ENCODE measurements at places on chromosomes 2 and 18.

- DNase-seq = no peak
Measured at GRCh38 chr2:209519271-209519670, 95.4 kb downstream of the MAP2 start.

GRCh38 chr2:159139216-159139933 is 147.1 kb downstream of the WDSUB1 start:
- DNase-seq = no peak

GRCh38 chr2:46009315-46009714 is 287.9 kb upstream of the EPAS1 start:
- no peak for DNase-seq

DNA sequence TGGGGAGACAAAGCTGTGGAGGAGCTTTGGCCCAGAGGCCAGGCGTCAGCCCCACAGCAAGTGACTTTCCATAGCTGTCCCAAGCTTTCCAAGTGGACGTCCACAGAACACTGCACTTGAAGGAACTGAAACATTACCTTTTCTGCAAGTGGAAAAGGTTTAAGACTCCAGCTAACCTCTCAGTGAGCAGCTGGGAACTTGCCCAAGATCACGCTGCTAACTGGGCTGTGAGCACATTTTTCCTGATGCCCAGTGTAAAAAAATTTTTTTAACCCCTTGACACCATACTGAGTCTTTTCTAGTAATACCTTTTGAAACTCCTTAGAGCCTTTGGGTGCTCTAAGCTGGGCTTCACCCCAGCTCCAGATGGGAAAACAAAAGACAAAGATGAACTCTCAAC is 256.7 kb downstream of the HAUS1 start:
- DNase-seq = no peak

DNA sequence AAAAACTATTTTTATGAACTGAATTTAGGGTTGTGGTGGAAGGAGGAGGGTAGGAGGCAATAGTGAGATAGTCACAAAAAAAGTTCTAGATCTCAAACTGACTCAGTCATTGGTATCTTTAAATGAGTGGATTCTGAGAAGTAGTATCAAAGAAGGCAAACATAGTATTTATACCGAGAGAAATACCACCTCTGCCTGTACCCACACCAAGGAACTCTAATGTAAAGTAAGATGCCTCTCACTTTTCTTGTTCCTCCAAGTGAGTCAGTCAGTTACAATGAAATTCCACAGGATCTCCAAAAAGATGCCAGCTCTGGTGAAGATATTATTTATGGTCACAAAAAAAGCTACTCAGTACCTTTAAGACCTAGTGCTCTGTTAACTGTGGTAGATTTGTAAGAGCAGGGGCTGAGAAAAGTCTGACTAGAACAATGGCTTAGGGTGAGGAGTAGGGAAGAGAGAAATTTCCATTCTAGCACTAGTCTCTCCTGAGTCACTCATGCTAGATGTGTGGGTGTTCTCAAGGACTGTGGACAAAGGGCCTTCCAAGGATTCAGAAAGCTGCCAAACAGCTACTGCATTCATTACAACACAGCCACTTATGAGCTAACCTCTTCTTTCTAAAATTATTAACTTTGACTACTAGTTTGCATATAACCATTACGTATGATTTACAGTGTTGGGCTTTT is 36.3 kb downstream of the YWHAQ start:
- DNase-seq = no peak

DNA sequence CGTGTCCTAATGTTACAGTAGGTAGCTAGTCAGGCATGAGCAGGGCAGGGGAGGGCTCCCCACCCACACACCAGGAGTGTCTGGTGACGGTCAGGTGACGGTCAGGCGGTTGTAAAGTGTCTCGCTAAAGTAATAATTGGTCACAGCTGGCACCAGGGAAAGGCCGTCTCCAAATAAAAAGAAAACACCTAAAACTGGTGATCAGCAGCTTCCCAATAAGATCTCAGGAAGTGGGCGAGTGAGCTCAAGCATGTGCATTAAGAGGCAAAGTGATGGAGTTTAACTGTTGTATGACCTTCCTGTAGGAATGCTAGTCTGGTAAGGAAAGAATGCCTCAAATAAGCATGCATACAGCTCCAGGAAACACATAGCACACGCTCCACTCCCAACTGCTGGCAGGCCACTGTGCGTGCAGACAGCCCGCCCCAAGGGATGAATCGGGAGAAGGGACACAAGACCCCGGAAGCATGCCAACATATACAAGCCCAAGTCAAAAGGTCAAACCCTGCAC is 177.1 kb downstream of the RNF144A start:
- DNase-seq = no peak

DNA sequence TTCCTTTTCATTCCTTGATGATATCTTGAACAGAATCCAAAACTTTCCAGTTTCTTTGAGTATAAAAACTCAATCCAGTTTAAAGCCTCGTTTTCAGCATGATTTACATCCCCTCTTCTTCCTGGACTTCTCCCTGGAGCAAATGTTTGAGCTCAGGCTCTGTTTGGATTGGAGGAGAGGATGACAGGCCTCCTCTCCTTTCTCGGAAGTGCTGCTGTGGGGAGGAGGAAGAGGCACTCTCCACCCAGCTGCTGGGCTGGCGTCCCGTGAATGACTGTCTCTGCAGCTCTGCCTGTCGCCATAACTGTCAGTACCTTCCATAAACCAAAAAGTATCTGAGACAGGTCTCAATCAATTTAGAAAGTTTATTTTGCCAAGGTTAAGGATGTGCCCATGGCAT is 238.2 kb upstream of the AGAP1 start:
- no peak for DNase-seq

- DNase-seq = no peak
Measured at GRCh38 chr18:74775239-74775638, 177.6 kb downstream of the ZNF407 start.

GRCh38 chr18:78448106-78448505 is 531.5 kb upstream of the SALL3 start:
- no peak for DNase-seq

DNA sequence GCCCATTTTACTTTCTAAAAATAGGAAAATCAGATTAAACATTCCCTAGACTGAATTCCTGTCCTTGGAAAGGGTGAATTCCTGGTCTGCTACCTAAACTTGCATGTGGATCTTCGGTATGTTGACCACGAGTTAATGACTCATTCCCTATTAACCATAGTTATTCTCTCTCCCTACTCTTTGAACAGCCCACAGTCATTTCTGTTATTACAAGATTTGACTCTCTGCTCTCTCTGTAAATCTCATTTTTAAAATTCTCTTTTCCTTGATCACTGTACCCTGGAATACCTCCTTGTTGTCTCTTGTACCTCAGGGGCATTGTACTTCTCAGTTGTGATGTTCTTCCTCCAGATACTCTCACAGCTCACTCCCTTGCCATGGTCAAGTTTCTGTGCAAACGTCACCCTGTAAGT is 92.0 kb upstream of the GULP1 start:
- no peak for DNase-seq

DNA sequence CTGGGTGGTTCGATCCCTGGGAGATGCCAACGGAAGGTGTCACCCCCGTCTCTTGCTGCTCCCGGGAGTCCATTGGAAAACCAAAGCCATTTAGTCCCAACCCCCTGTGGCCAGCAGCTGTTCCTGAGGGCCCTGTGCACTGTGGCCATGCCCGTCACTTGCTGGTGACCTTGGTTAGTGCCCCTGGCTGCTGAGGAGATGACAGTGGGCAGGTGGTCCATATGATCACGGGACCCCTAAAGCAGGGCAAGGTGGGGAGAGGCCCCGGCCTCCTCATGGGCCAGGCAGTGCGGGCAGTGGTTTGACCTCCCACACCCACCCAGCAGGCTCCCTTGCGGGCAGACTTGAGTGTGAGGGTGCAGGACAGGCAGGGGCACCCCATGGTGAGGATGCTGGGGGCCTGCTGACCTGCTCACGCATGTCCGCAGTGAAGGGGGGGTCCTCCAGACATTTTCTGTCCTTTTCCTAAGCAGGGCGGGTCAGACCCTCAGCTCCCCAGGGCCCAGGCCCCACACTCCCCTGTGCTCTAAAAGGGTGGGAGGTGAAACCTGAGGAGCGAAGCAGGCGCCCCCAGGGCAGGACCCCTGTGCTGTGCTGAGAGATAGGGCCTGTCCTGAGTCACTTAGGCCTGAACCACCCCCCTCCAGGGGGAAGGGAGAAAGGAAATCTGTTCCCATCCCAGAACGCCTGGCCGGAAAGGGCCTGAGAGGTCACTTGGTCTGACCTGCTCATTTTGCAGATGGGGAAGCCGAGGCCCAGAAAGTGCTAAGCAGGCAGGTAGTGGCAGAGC is 6.8 kb downstream of the ITM2C start:
- DNase-seq = no peak

DNA sequence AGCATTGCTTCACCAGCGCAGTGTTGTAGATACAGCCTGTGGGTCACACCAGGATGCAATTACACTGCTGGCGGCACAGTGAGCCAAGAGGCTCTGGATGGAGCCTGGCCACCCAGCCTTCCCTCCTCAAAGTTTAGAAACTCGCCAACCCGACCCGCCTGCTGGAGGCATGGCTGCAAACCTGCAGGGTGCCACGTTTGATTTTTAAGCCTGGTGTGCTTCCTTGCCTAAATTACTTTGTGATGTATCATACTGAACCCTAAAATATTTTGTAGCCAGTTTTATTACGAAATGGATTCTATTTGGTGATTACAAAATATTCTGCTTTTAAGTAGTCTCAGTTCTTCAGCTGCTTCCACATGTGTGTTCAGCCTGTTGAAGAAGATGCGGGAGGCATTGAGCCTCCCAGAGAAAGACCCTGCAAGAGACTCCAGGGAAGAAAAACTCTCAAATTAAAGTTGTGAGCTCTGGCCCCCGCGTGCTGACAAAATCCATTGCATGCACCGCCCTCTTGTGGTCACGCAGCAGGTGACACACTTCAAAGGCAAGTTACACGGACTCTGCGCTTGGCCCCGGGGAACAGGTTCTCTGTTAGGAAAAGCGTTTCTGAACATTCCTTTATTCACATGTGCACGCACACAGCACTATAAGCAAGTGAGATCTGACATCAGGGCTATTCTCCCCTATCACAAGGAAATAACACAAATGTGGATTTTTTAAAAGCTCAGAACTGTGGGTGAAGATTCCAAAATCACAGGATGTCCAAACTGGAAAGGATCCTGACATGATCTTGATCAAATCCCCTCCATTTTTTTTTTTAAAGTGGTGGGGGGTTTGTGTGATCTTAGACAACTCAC is 63.0 kb upstream of the TWIST2 start:
- DNase-seq = peak; percentile 58

DNA sequence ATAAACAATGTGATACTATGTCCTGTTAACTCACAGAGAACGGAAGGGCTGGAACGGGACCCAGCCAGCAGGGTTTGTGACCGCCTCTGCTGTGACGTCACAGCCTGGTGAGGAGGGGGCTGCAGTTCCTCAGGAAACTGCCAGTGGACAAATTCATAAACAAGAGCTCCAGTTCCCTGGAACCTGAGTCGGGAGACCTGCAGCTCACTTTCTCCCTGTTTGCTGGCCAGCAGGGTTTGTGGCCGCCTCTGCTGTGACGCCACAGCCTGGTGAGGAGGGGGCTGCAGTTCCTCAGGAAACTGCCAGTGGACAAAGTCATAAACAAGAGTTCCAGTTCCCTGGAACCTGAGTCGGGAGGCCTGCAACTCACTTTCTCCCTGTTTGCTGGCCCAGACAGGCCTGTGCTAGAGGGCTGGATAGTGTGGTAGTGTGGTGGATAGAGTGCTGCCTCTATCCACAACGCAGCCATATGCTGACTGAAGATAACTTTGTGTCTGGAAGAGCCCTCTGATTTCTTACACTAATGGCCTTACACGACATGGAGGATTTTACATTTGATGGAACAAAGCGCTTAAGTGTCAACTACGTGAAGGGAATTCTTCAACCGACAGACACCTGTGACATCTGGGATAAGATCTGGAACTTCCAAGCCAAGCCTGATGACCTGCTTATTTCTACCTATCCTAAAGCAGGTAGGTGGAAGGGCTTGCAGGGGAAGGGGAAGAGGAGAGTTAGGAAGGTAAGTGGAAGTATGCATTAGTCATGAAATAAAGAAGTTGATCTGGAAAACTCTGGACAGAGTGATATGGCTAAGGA is at the start of gene SULT1C4:
TSS of gene SULT1C4 (plus strand) at position 140 of the 816 bp plus-strand sequence. CDS start at position 524, 384 bp downstream.
- no peak for DNase-seq

- DNase-seq = no peak
Measured at GRCh38 chr2:190763901-190764514, 115.1 kb downstream of the NAB1 start.

DNA sequence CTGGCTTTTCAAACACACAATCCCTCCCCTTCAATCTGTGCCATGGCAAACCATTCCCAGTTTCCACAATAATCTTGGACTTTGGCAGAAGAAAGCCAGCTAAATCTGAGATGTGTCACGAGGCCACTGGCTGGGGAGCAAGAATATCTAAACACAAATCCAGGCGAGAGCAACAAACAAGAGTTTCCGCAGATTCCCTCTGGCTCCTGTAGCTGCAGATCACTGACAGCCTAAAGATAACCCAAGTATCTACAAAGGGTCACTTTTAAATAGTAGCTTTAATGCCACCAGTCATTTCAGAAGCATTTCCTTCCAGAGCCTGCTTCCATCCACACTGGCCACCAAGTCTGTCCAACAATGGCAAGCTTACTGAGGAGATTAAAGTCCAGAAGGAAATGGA is 86.9 kb downstream of the ACVR1 start:
- no peak for DNase-seq

DNA sequence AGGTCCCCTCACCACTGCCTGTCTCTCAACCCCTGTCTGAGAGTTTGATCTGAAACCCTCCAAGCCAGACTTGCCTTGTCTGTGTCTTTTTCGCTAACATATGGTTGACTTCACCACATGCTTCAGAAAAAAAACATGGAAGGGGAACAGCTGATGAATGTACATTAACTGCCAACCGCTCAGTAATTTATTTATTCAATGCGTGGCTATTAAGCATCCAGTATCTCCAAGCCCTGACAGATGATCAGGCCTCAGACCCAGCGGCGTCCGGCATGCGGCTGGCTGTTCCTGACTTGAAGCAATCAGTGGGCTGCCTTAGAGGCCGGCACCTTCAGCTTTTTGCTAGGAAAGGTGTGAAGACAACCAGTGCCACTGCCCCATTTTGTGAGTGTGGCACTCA is 62.3 kb downstream of the NGEF start:
- no peak for DNase-seq

DNA sequence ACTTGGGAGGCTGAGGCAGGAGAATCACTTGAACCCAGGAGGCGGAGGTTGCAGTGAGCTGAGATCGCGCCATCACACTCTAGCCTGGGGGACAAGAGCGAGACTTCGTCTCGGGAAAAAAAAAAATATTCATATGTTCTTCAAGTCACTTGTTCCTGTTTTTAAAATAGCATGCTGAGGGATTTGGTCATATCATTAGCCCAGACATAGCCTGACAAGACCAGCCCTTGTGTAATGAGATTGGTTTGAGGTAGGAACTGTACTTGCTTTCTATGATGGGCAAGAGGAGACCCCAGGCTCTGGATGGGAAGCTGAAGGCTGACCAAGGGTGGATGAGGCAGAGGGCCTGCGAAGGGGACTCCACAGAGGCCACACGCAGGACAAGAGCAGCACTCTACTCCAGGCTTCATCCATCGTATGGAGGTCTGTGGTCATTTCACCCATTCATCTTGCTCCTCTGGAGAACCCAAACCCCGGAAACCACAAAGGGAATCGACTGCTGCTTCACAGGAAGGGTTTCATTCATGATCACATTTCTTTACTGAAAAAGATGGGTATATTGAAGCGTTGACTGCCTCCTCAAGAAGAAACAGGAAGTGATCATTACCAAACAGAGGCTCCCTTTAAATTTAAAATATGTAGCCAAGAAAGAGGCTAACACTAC is 87.1 kb upstream of the ZNF397 start:
- no peak for DNase-seq

GRCh38 chr2:46002947-46003346 is 294.3 kb upstream of the EPAS1 start:
- no peak for DNase-seq
